IMR-90 (cell line): ENCODE measurements at places on chromosomes 7 and 10. TPM values are rescaled to one million over a fixed set of nuclear protein-coding genes. Genes with fewer than 3 reads are reported as not detected.

GRCh38 chr7:108629651-108630400 is 60.2 kb downstream of the DNAJB9 start:
- H3K27ac ChIP-seq = no peak overlapping the region
- no peaks in the 10 kb centered on the region; the same call in 1 of the 2 replicates for H3K27me3 ChIP-seq
- H3K4me3 ChIP-seq = no peak overlapping the region
- H3K4me1 ChIP-seq = no peaks in the 10 kb centered on the region

Gene XPNPEP1
- 136 and 164 TPM in 2 replicates for total RNA-seq

DNA sequence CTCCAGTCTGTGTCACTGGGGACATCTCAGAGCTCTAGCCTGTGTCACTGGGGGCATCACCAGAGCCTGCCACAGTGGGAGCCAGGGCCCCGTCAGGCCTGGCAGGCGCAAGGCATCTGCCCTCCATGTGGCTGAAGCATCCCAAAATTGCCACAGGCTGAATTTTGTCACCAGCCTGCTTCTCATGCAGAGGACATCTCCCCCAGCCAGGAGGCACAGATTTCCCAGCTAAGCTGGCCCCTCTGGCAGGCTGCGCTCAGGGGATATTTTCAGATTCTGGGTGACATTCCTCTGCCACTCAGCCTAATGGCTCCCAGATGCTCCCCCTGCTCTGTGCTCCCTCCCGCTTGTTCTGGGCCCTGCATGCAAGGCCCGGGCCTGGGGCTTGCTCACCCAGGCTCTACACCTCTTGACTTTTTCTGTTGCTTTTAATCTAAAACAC is 64.6 kb downstream of the COL13A1 start:
- peak overlapping the region; percentile 70 for H3K27ac ChIP-seq
- no peak for DNase-seq
- H3K36me3 ChIP-seq = no peaks in the 10 kb centered on the region
- H3K27me3 ChIP-seq = no peaks in the 10 kb centered on the region
- peaks cover 37% of the 10 kb centered on the region for H3K4me1 ChIP-seq

Gene NKX1-2
- total RNA-seq = not detected in 2 replicates
